ENCODE measurements at places on chromosomes 3 and 15. TPM values are rescaled to one million over a fixed set of nuclear protein-coding genes. Genes with fewer than 3 reads are reported as not detected.

GRCh38 chr3:148756311-148756710, 58.6 kb downstream of the AGTR1 start:
- H3K4me3 ChIP-seq = no peak overlapping the region
- DNase-seq = no peak
- no peaks in the 10 kb centered on the region for H3K4me1 ChIP-seq
- H3K36me3 ChIP-seq = no peaks in the 10 kb centered on the region
- H3K27ac ChIP-seq = no peak overlapping the region

GABRA5 gene
- 26.1 TPM for total RNA-seq

GRCh38 chr15:51947124-51947523, 24.5 kb downstream of the LEO1 start:
- H3K36me3 ChIP-seq = peaks cover 75% of the 10 kb centered on the region
- no peak for DNase-seq
- H3K27ac ChIP-seq = no peak overlapping the region
- H3K4me1 ChIP-seq = no peaks in the 10 kb centered on the region
- H3K4me3 ChIP-seq = no peak overlapping the region

CDCP1 gene
- total RNA-seq = 0.52 TPM

- no peaks in the 10 kb centered on the region for H3K27me3 ChIP-seq
- H3K4me1 ChIP-seq = no peaks in the 10 kb centered on the region
- no peak for DNase-seq
- H3K4me3 ChIP-seq = no peak overlapping the region
Observed at GRCh38 chr3:60912142-60912541, 339.1 kb downstream of the FHIT start.
